Activated CD8-positive, alpha-beta memory T cell treated with anti-CD3 and anti-CD28 coated beads for 1 hour (primary cell): ENCODE measurements at places on chromosomes 4 and X.

DNA sequence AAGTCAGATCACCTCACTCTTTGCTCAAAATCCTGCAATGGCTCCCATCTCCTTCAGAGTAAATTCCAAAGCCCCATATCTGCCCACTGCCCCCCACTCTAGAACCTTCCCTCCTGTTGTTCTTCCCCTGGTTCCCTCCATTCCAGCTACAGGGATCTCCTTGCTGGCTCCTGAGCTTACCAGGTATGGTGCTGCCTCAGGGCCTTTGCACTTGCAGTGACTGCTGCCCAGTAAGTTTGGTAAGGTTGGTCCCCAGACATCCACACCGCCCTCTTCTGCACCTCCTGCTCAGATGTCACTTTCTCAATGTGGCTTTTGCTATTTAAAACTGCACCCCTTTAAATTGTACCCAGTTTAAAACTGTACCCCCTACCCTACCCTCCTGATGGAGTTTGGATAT, 7.8 kb upstream of the MAN2B2 start:
- no peak for DNase-seq

DNA sequence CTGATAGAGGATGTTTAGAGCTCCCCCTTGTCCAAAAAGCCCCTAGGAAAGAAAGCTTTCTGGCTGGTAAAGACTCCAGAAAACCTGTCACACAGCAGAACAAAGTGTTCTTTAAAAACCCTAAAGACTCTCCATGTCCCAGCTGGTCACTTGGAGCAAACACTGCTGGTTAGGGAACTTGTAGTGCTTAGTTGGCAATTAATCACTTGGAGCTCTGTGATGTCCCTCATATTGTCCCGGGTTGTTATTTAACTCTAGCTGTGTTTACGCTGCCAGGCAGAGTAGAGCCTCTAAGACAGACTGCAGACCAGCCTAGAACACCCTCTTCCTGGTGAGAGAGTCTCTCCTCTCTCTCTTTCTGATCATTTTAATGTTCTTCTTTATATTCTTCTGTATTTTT, 267.3 kb downstream of the BCOR start:
- no peak for DNase-seq

- DNase-seq, result no peak
Measured at GRCh38 chr4:14853176-14853943, 148.9 kb upstream of the CPEB2 start.

GRCh38 chr4:146485968-146486367, 35.8 kb downstream of the SLC10A7 start:
- no peak for DNase-seq

- DNase-seq, result no peak
Measured at GRCh38 chrX:1416327-1416784, 24.4 kb upstream of the SLC25A6 start.
